NCI-H1436 treated with DMSO at 0.1 percent for 48 hours (cell line): ENCODE measurements at places on chromosomes 6 and 20.

DNA sequence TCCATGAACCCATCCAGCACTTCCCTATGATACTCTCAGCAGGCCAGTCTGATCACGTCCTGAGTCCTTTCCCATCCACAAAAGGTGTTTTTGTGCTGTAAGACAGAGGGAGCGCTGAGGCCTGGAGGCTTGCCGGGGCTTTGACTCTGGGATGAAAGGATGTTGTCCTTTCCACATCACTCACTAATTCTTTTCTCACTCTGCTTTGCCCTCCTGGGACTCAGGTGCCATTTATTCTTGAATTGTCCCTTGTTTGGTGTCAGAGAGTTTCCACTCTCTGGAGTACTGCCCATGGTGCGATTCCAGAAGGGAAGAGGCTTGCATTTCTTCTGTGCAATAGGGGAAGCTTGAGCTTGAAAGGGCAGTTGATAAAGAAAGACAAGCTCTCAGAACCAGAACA lies 15.3 kb upstream of the TUBB2B start:
- no peak for DNase-seq

- DNase-seq, result no peak
These were observed 62.8 kb downstream of the FILIP1 start for GRCh38 chr6:75430631-75431325.

- no peak for DNase-seq
These were observed 45.4 kb upstream of the SLCO4A1 start for GRCh38 chr20:62596921-62597320.

- no peak for DNase-seq
These were observed 243.5 kb downstream of the FRK start for GRCh38 chr6:115817161-115817560.

GRCh38 chr6:52352239-52353018 lies 9.5 kb upstream of the PAQR8 start:
- DNase-seq, result peak; percentile 81

- DNase-seq, result no peak
These were observed 77.1 kb downstream of the STMND1 start for GRCh38 chr6:17178754-17179529.

GRCh38 chr6:4885341-4885933 lies 109.2 kb downstream of the CDYL start:
- DNase-seq, result no peak

GRCh38 chr6:33950472-33950881 lies 146.7 kb upstream of the MLN start:
- peak; percentile 72 for DNase-seq

DNA sequence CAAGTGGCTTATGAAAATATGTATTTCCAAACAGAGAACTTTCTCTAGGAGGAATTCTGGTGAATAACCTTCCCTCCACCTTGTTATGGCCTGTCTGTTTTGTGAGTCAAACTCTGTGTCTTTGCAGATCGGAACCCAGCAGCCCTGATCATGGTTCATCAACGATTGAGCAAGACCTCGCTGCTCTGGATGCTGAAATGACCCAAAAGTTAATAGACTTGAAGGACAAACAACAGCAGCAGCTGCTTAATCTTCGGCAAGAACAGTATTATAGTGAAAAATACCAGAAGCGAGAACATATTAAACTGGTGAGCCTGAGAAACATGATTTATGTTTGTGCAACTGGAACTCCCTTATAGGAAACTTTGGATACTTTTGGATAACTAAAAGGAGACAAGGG lies 294.5 kb upstream of the PLCB4 start:
- no peak for DNase-seq

DNA sequence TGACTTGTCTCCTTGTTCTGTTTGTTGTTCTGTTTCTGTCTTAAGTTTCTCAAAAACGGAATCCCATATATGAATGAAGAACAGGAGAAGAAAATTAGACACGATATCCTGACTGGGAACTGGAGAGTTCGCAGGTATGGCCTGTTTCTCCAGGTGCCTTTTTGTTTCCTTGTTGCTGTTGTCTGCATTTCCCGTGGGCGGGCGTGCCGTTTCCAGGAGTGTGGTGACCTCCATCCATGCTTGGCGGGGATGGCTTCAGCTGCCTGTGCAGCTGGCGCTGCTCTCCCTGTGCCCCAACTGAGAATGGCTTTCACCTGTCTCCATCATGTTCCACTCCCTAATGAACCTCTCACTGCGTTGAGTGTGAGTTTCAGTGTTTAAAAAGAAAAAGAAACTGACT lies 4.4 kb downstream of the PNLDC1 start:
- DNase-seq, result no peak

GRCh38 chr6:164612751-164613150 lies 696.7 kb downstream of the C6orf118 start:
- DNase-seq, result no peak

DNA sequence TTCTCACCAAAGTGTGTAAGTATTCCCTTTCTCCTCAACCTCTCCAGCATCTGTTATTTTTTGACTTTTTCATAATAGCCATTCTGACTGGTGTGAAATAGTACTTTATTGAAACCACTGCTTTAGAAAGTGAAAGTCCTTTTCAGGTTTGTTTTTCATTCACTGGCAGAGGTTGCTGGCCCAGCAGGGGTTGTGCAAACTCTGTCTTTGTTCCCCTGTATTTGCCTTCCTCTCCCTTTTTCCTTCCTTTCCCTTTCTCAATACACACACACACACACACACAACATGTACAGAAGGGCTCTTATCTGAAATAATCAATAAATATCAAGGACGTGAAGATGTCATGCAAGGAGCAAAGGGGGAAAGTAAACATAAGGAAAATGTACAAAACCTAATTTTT lies 99.8 kb downstream of the LY86 start:
- DNase-seq, result no peak
